ENCODE measurements at places on chromosomes 4 and X. TPM values are rescaled to one million over a fixed set of nuclear protein-coding genes. Genes with fewer than 3 reads are reported as not detected.
A peak's percentile ranks its signal among the peaks of the same experiment; 100 is the strongest.

GRCh38 chr4:24453951-24454350, 130.4 kb downstream of the DHX15 start:
- H3K27ac ChIP-seq, result no peak overlapping the region
- H3K27me3 ChIP-seq, result peaks cover 2% of the 10 kb centered on the region
- no peak for DNase-seq
- H3K36me3 ChIP-seq, result no peaks in the 10 kb centered on the region

The NDP gene
- total RNA-seq, result 4.3 TPM

DNA sequence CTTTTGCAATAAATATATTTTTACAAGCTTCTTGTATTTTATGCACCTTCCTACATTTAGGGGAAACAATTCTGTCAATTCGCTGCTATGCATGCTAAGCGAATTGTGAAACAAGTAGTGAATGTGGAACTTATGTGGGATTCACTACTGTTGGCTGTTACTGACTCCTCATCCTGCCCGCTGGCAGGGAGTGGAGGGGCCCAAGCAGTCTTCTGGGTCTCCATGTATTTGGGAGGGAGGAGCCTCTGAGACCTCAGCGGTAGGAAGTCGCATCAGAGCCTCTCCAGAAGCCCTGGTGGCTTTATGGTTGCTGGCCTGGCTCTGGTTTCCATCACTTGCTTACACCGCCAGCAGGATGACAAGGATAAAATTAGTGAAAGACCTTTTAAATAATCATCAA, 3.7 kb upstream of the SETD7 start:
- peaks cover 35% of the 10 kb centered on the region for H3K4me1 ChIP-seq
- no peak overlapping the region for H3K27ac ChIP-seq
- H3K4me3 ChIP-seq, result peak overlapping the region; percentile 56
- no peaks in the 10 kb centered on the region for H3K36me3 ChIP-seq
- peaks cover 43% of the 10 kb centered on the region for H3K27me3 ChIP-seq

DNA sequence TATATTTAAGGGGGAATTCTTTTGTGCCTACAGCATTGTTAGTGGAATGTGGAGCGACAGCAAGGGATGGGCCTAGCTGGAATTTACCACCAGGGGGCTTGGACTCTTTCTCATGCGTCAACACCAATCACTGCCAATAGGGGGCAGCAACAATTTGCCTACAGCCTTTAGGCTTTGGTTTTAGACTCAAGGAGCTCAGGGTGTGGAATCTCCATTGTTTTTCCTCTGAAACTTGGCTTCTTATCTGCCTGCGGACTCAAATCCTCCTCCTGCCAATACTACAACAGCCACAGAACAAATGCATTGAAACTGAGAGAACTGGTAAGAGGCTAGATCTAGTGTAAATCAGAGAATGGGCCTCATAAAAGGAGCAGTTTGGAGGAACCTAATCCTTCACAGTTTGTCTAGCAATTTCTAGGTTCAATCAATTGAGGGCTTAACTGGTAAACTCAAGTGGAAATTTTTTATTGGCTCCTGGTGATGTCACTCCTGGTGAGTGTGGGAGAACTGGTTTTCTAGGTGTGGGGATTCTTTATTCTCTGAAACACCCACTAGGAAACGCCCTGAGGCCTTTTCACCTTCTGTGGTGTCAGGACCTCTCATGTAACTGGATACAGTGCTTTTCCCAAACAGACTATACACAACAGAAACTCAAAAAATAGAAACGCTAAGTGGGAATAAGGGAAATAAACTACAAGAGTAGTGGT, 27.9 kb upstream of the TMSB4X start:
- no peaks in the 10 kb centered on the region for H3K27me3 ChIP-seq
- peak; percentile 64 for DNase-seq
- H3K4me3 ChIP-seq, result peak overlapping the region; percentile 65

DNA sequence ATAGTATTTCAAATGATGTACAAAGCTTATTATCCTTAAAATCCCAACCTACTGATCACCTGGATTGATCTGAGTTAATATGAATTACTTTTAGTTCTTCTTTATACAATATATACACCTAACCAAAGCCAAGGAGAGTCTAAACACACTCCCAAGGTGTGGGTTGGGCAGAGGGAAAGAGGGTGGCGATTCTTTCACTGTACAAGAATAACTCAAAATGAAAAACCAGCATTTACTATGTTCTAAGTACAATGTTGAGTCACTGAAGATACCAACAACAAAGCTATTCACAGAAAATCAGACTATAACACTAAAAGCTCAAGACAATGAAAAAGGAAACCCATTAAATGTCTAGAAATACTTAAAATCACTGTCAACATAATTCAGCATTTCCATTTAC, 46.6 kb downstream of the ANKRD17 start:
- no peak for DNase-seq
- H3K27me3 ChIP-seq, result no peaks in the 10 kb centered on the region
- no peak overlapping the region for H3K4me3 ChIP-seq
- no peak overlapping the region for H3K27ac ChIP-seq
- peaks cover 6% of the 10 kb centered on the region for H3K4me1 ChIP-seq

DNA sequence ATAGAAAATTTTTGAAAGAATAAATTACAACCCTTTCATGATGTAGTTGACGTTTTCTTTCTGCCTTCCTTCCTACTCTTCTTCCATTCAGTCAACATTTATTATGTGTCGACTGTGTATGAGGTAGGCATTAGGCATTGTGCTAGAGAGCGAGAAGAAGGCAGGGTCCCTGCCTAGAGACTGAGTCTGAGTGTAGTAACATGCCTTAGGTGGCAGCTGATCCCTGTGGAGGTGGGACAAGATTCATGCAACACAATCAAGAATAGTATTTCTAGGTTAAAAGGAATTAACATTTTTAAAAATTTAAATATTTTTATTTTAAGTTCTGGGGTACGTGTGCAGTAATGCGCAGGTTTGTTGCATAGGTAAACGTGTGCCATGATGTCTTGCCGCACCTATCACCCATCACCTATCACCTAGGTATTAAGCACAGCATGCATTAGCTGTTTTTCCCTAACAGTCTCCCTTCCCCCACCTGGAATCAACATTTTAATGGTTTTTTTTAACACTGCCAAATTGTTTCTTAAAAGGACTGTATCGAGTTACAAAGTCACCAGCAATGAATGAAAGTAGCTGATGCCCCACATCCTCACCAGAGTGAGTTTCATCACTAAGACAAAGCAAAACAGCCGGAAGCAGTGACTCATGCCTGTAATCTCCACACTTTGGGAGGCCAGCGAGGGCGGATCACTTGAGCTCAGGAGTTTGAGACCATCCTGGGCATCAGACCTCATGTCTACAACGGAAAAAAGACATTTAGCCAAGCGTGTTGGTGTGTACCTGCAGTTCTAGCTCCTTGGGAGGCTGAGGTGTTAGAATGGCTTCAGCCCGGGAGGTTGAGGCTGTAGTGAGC, 84.0 kb downstream of the WWC2 start:
- H3K4me3 ChIP-seq, result no peak overlapping the region
- DNase-seq, result no peak
- H3K27ac ChIP-seq, result no peak overlapping the region
- peaks cover 17% of the 10 kb centered on the region for H3K4me1 ChIP-seq
- no peaks in the 10 kb centered on the region for H3K27me3 ChIP-seq

The RAB9B gene
- 3.7 TPM for total RNA-seq

DNA sequence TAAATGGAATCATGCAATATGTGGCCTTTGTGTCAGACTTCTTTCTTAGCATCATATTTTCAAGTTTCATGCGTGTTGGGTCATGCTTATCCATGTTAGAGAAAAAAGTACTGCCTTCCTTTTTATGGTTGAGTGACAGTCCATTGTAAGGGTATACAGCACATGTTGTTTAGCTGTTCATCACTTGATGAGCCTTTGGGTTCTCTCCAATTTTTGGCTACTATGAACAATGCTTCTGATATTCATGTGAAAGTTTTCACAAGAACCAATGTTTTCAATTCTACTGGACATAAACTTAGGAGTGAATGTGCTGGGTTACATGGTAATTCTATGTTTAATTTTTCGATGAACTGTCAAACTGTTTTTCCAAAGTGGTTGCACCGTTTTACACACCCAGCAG, 28.1 kb upstream of the LNX1 start:
- no peak overlapping the region for H3K4me3 ChIP-seq
- no peaks in the 10 kb centered on the region for H3K27me3 ChIP-seq
- H3K27ac ChIP-seq, result no peak overlapping the region
- H3K36me3 ChIP-seq, result no peaks in the 10 kb centered on the region
- peaks cover 5% of the 10 kb centered on the region for H3K4me1 ChIP-seq

The DCLK2 gene
- 29.2 TPM for total RNA-seq

The MAMLD1 gene
- 4.5 TPM for total RNA-seq

The DCHS2 gene
- total RNA-seq, result 0.91 TPM

The BEX4 gene
- 63.0 TPM for total RNA-seq

The SRPK3 gene
- total RNA-seq, result 0.30 TPM

DNA sequence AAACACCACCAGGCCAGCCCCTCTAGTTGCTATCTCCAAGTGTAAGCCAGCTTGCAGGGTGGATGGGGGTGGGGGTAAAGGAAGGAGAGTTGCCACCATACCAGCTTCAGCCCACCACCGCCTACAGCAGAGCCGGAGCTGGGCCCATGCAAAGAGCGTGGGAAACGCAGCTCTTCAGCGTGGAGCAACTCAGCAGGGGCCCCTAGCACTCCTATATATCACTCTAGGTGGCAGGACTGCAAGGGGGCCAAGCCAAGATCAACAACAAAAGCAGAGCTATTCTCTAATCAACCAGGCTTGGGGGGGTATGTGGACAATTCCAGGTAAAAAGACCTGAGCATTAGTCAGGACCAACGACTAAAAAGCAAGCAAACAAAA, 35.5 kb upstream of the IQSEC2 start:
- peaks cover 4% of the 10 kb centered on the region for H3K4me1 ChIP-seq
- DNase-seq, result no peak
- no peak overlapping the region for H3K4me3 ChIP-seq
- peaks cover 44% of the 10 kb centered on the region for H3K27me3 ChIP-seq
- H3K27ac ChIP-seq, result no peak overlapping the region

GRCh38 chrX:32126997-32127396, 1055.2 kb upstream of the FTHL17 start:
- peaks cover 3% of the 10 kb centered on the region for H3K4me1 ChIP-seq
- no peak overlapping the region for H3K27ac ChIP-seq
- H3K36me3 ChIP-seq, result no peaks in the 10 kb centered on the region
- no peak for DNase-seq

The PABPC1L2A gene
- total RNA-seq, result 0.23 TPM

GRCh38 chrX:109859651-109860050, 126.6 kb upstream of the ACSL4 start:
- no peak overlapping the region for H3K27ac ChIP-seq
- DNase-seq, result no peak
- H3K4me3 ChIP-seq, result no peak overlapping the region

- peaks cover 14% of the 10 kb centered on the region for H3K4me1 ChIP-seq
- DNase-seq, result peak; percentile 12
- peaks cover 89% of the 10 kb centered on the region for H3K27me3 ChIP-seq
- H3K36me3 ChIP-seq, result no peaks in the 10 kb centered on the region
These were observed 672 bp downstream of the LONRF3 start for GRCh38 chrX:118974908-118975671.

DNA sequence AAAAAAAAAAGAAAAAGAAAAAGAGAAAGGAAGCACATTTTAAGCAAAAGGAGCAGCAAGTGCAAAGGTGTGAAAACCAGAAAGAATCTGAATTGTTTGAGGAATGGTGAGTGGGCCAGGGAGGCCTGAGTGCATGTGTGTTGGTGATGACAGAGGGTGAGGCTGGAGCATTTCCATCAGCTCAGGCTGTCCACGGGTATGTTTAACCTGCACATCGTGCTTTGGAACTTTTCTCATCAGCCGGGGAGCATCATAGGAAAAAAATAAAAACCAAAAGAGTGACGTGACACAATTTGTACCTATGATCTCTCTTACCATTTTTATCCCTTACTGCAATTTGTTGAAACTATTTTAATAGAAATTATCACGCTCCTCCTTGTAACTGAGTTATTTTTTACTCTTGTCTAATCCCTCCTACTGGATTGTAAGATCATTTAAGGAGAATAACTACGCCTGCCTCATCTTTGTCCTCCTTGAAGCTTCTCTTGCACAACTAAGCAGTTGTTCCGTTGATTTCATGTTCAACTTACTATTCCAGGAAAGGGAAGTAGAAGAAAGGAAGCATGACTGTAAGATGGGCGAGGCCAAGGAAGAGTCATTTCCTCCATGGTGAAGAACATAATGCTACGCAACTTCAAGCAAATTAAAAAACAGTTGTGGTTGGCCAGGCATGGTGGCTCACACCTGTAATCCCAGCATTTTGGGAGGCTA, 7.0 kb downstream of the PALLD start:
- no peak for DNase-seq
- H3K27me3 ChIP-seq, result no peaks in the 10 kb centered on the region
- no peak overlapping the region for H3K4me3 ChIP-seq

DNA sequence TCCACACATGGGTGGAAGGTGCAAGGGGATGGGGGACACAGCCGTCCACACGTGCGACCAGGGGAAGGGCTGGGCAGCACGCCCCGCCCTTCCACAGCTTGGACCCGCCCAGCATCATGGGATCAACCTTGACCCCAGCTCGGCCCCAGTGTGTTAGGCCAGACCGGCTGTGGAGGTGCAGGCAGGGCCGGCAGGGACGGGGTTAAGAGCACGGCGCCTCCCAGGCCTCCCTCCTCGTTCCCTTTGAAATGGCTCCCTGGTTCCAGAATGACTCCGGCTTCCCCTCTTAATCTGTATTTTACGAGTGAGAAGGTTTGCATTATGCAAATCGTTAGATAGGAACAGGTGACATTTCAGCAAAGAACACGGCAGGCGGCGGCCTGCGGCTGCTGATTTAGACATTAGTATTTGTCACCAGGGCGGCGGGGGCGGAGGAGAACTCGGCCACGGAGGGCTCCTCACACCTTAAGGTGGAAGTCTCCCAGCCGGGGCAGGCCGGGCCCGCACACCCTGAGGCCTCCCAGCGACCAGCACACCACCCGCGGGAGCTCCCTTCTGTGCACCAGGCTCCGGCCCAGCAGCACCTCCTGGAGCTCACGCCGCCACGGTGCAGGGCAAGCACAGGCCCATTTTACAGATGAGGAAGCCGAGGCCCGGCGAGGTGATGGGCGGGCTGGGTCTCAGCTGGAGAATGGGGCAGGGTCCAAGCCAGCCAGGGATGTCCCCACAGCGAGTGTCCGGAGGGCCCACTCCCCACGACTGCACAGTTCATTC, 116.1 kb downstream of the FAM53A start:
- peaks cover 12% of the 10 kb centered on the region for H3K4me1 ChIP-seq
- H3K27ac ChIP-seq, result no peak overlapping the region
- no peaks in the 10 kb centered on the region for H3K36me3 ChIP-seq
- no peak for DNase-seq
- H3K27me3 ChIP-seq, result peaks cover 2% of the 10 kb centered on the region
- H3K4me3 ChIP-seq, result no peak overlapping the region

DNA sequence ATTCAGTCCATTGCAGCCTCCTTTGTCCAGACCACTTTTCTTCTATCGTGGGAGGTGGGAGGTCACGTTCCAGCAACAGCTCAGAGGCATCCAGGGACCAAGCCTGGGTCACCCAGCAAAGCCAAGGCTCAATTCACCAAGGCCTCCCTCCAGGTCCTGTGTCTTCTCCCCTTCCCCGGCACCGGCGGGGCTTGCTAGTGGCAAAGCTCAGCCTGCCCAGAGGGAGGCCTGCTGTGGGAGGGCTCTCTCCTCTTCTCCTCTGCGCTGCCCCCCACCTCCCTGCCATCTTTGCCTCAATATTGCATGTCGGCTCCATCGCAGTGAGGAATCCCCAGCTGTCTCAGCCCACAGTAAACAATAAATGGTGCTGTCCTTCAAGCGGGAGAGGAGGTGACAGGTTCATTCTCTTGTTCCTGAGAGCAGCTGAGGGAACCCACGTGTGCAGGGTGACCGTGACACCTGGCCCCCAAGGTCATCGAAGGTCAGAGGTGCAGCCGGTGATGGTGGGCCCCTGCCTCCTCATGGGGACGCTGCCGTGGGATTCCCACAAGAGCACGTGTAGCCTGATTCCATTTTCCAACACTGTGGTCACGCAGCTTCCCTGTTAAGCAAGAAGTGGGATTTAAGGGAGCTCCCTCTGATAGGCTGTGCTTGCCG, 111.5 kb upstream of the PSAPL1 start:
- DNase-seq, result no peak
- no peaks in the 10 kb centered on the region for H3K27me3 ChIP-seq
- H3K4me1 ChIP-seq, result no peaks in the 10 kb centered on the region
- H3K36me3 ChIP-seq, result no peaks in the 10 kb centered on the region
